ENCODE measurements at places on chromosomes 4 and X.

DNA sequence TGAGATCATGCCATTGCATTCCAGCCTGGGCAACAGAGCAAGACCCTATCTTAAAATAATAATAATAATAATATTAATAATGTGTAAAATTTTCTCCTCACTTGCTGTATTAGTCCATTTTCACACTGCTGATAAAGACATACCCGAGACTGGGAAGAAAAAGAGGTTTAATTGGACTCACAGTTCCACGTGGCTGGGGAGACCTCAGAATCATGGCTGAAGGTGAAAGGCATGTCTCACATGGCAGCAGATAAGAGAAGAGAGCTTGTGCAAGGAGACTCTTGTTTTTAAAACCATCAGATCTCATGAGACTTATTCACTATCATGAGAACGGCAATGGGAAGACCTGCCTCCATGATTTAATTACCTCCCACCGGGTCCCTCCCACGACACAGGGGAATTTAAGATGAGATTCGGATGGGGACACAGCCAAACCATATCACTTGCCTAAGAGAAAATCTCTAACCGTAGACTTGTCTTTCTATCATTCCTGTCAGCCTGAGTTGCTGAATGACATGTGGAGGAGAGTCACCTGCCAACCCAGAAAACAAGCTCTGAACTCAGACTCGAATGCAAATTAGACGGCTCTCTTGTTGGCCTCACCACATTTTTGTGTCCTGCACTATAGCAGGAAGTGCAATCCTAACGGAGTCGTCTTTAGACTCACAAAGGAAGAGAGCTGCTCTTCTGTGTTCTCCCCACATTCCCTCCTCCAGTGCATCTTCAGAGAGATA, 51.9 kb upstream of the DCTD start:
- DNase-seq: no peak

GRCh38 chr4:140095694-140096482, 58.1 kb downstream of the MAML3 start:
- peak; percentile 76 for DNase-seq

DNA sequence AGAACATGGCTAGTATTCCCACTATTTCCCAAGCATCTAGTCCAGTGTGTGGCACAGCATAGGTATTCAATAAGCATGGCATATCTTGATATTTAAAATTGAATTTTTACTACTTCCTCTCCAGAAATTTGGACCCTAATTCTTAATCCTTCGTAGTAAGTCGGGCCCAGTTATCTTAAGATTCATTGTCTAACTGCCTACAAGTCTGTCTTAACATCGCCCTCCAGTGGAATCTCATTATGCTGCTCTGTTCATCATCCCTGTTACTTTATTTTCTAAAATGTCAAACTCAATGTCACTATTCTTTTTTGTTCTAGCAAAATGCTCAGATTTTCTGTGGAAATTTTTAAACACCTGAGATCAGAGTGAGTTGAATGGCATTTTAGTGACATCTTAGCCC, 606.2 kb downstream of the KLHL13 start:
- no peak for DNase-seq

DNA sequence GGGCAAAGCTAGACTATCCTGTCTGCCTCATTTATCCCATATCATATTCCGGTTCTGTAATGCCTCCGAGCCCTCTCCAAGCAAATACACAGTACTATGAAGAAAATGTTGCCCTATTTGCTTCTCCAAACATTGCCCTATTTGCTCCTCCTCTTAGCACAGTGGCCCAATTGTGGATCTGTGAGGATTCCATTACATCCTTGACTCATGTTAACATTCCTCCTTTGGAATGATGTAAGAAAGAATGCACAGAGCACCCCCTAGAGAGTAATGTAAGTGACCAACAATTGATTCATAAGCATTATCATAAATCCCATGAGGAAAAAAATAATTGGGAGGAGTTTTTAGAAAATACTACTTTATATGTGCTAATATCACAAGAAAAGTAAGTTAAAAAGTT, 11.3 kb upstream of the BTC start:
- DNase-seq: no peak

- no peak for DNase-seq
Measured at GRCh38 chrX:356385-357034, 30.2 kb downstream of the PPP2R3B start.

- no peak for DNase-seq
Measured at GRCh38 chr4:101135371-101136010, 211.8 kb downstream of the PPP3CA start.

GRCh38 chr4:89337681-89338080, 30.1 kb upstream of the GPRIN3 start:
- no peak for DNase-seq

All from Peyer's patch (tissue), 4 donors.